Activated naive CD4-positive, alpha-beta T cell treated with anti-CD3 and anti-CD28 coated beads, Interleukin-2, amount 10 ng/mL, durations not matched to agents 5 hours and 36 hours (primary cell): ENCODE measurements at places on chromosomes 5 and 9. TPM values are rescaled to one million over a fixed set of nuclear protein-coding genes. Genes with fewer than 3 reads are reported as not detected.

Gene C6
- total RNA-seq: not detected

Gene OLFM1
- not detected for total RNA-seq

Gene DAPK1
- 0.08 TPM for total RNA-seq

Gene TICAM2
- 0.68 TPM for total RNA-seq

Gene ANXA6
- total RNA-seq: 545 TPM

Gene CD72
- 6.7 TPM for total RNA-seq

Gene DOLK
- total RNA-seq: 9.0 TPM
